GDM1 (cell line): ENCODE measurements at places on chromosomes 4 and X.

GRCh38 chr4:85457752-85458467 lies 17.0 kb upstream of the ARHGAP24 start:
- no peak for DNase-seq

GRCh38 chrX:85851418-85851817 lies 195.9 kb downstream of the CHM start:
- no peak for DNase-seq

GRCh38 chrX:41875142-41875541 lies 48.2 kb downstream of the CASK start:
- no peak for DNase-seq

GRCh38 chrX:24148121-24148520 lies 1.4 kb upstream of the ZFX start:
- DNase-seq: no peak

DNA sequence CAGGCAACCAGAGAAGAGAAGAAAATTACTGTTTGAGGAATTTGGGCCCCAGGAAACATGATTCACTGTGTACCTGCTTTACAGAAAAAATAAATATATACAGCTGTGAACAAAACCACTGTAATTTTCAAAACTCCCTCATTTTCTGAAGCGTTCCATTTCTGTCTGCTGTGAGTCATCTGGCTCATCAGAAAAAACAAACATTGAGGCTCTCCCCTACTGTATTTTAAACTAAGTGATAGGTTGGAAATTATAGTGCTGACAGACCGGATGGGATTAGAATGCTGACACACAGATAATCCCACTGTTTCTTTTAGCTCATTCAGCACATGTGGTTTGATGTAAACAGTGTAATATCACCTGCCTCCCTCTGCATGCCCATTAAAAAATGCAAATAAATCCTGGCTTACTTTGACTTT lies 847.0 kb downstream of the TRIML1 start:
- no peak for DNase-seq

DNA sequence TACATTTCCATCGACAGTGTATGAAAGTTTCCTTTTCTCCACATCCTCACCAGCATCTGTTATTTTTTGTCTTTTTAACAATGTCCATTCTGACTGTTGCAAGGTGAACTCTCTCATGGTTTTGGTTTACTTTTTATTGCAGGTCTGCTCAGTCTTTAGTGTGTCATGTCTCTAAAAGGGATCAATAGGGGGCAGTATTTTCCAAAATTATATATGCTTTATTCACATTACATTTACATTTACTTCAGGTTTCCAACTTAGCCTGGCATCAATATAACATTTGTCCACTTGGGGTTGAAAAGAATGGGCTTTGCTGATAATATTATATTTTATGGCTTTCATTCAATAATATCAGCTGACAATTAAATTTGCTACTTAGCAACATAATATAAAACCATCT lies 265.0 kb upstream of the SLITRK2 start:
- no peak for DNase-seq
